ENCODE measurements at places on chromosomes 13 and 19. TPM values are rescaled to one million over a fixed set of nuclear protein-coding genes. Genes with fewer than 3 reads are reported as not detected.

- no peaks in the 10 kb centered on the region for H3K36me3 ChIP-seq
- no peak for DNase-seq
- no peak overlapping the region for H3K27ac ChIP-seq
- no peaks in the 10 kb centered on the region for H3K27me3 ChIP-seq
Measured at GRCh38 chr13:23081901-23082300, 98.9 kb upstream of the SGCG start.

The GNA15 gene
- 13.2 TPM for total RNA-seq

DNA sequence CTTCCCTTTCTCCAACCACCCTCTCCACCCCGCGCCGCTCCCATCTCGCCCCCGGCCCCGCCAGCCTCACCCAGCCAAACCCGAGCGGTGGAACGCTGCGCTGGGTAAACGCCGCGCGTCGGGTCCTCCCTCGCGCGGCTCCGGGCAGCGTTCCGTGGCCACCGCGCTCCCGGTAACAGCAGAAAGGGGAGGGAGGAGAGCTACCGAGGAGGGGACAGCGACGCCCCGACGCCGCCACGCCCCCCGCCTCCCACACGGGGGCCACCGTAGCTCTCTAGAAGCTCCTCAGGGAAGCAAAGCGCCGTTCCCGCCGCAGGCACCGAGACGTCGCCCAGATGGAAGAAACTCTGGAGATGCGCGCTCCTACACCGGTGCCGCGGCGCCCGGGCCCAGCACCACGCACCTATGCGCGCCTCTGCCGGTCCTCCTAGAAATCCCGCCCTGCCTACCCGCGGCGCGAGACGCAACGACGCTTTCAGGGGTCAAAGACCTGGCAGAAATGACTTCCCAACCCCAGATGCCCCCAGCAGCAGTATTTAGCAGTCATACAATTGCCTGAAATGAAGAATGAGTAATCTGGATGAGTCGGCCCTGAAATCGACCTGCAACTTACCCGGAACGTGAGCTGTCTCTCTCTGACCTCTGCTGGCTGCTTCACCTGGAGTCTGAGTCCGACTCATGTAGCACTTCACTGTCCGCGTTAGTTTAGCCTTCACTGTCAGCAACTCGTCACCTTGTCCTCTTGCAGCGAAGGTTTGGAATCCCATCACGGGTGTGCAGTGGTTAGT lies at the start of gene RUBCNL:
TSS of gene RUBCNL (minus strand) at position 189 of the 788 bp plus-strand sequence. CDS start 14,777 bp downstream, outside the sequence.
- no peaks in the 10 kb centered on the region for H3K36me3 ChIP-seq
- peak; percentile 27 for DNase-seq
- no peak within 1 kb of the TSS for H3K27ac ChIP-seq
- no peaks in the 10 kb centered on the region for H3K27me3 ChIP-seq

- no peak overlapping the region for H3K27ac ChIP-seq
- H3K36me3 ChIP-seq: no peaks in the 10 kb centered on the region
- H3K27me3 ChIP-seq: no peaks in the 10 kb centered on the region
- peaks cover 2% of the 10 kb centered on the region for H3K4me1 ChIP-seq
Measured at GRCh38 chr19:7883105-7883504, 5.2 kb upstream of the LRRC8E start.

DNA sequence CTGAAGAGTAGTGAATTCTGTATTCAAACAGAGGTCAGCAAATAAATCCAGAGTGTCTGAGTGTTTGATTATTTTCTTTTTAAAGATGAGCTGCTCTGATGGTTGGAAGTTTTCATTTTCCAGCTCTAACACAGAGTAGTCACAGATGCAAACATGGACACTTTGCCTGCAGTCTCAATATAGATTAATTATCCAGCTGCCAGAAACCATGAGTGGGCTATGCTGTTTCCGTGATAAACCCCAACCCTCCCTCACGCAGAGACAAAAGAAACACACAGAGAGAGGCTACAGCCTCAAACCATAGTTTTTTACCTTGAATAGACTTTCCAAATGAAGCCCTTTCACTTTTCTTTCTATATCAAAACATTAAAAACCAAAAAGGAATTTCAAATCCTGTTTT lies 884.7 kb downstream of the DIAPH3 start:
- H3K4me3 ChIP-seq: no peak overlapping the region
- H3K27me3 ChIP-seq: no peaks in the 10 kb centered on the region
- H3K27ac ChIP-seq: no peak overlapping the region
- no peaks in the 10 kb centered on the region for H3K36me3 ChIP-seq
- no peaks in the 10 kb centered on the region for H3K4me1 ChIP-seq
- DNase-seq: no peak

The LGI4 gene
- 0.93 TPM for total RNA-seq

DNA sequence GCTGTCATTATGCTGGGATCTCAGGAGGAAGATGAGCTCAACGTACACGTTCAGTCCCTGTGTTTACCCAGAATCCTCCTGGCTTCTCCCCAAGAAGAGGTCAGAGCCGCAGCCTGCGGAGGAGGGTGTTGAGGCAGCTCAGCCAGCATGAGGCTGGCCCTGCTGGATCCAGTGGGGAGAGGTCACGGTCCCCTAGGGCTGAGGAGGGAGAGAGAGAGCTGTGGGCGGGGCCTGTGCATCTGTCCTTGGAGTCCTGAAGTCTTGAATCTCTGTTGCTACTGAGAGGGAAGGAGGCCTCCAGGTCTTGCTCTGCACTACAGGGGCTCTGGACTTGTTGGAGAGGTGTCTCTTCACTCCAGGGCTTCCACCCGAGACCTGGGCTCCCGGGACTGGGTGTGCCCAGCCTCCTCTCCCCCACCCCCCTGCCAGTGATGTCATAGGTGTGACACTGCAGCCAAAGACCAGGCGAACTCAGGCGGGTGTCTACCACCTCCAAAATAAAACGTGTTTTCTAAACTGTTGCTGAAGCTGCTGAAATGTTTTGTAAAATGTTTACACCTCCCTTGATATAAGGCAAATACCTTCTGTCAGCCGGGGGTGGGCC lies 77.9 kb upstream of the KCTD15 start:
- H3K36me3 ChIP-seq: no peaks in the 10 kb centered on the region
- H3K4me1 ChIP-seq: no peaks in the 10 kb centered on the region
- no peak overlapping the region for H3K4me3 ChIP-seq
- no peak for DNase-seq
- H3K27me3 ChIP-seq: peaks cover 46% of the 10 kb centered on the region

GRCh38 chr19:49059053-49059452 lies 1.5 kb upstream of the CGB7 start:
- no peaks in the 10 kb centered on the region for H3K36me3 ChIP-seq
- no peak overlapping the region for H3K4me3 ChIP-seq
- DNase-seq: no peak
- H3K27me3 ChIP-seq: no peaks in the 10 kb centered on the region
- H3K27ac ChIP-seq: no peak overlapping the region

DNA sequence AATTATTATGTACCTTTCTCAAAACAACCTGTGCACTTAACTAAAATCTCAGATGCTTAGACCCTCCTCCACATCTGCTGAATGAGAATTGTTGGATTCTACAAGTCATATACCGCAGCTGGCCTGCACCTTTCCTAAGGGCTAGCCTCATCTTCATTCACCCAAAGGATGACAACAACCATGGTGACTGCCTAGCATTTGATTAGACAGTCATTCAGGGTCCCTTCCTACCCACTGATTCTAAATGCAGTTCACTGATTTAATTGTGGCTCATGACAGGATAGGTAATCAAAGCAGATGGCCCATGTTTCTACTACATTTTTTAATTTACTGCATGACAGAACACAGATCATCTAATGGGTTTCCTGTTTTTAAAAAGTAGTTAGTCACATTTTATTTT lies 551.9 kb upstream of the SLC10A2 start:
- no peaks in the 10 kb centered on the region for H3K4me1 ChIP-seq
- H3K4me3 ChIP-seq: no peak overlapping the region
- H3K36me3 ChIP-seq: no peaks in the 10 kb centered on the region
- no peak for DNase-seq

The ADGRE2 gene
- total RNA-seq: 3.4 TPM

The ATP1A3 gene
- total RNA-seq: 14.4 TPM

The PSG2 gene
- not detected for total RNA-seq

DNA sequence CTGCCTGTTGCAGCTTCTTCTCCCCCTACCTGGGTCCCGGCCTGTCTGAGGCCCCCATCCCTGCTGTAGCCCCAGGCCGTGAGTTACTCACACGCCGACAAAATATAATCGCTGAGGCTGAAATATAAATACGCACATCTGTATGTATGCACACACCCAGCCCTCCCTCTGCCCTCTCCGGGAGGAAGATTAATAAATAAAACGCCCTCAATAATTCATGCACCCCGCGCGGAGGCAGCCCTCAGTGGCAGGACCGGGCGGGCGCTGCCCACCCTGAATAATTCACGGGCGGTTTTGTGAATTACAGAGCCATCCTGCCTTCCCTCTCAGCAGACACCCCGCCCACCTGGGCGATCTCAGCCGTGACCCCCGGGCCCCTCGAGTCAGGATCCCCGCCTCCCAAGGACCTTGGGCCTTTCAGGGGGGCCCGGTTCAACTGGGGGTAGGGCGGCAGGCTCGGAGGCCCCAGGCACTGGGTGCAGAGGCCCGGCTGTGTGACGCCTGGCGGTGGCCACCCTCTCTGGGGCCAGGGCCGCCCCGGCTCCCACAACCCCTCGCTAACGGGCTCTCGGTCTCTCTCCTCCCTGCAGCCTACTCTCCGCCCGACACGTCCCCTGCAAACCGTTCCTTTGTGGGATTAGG lies 24.2 kb downstream of the SMIM24 start:
- peaks cover 15% of the 10 kb centered on the region for H3K36me3 ChIP-seq
- no peak overlapping the region for H3K27ac ChIP-seq
- H3K27me3 ChIP-seq: no peaks in the 10 kb centered on the region
- DNase-seq: no peak
- no peak overlapping the region for H3K4me3 ChIP-seq

GRCh38 chr19:21256722-21257121 lies 72.5 kb downstream of the ZNF708 start:
- no peak for DNase-seq
- H3K4me1 ChIP-seq: no peaks in the 10 kb centered on the region
- no peak overlapping the region for H3K4me3 ChIP-seq
- H3K36me3 ChIP-seq: no peaks in the 10 kb centered on the region
- H3K27ac ChIP-seq: no peak overlapping the region

- H3K4me3 ChIP-seq: no peak overlapping the region
- peak overlapping the region; percentile 54 for H3K27ac ChIP-seq
- H3K4me1 ChIP-seq: peaks cover 22% of the 10 kb centered on the region
- DNase-seq: no peak
Measured at GRCh38 chr13:99347911-99348451, 40.8 kb upstream of the GPR183 start.

- H3K27me3 ChIP-seq: no peaks in the 10 kb centered on the region
- DNase-seq: peak; percentile 87
- no peaks in the 10 kb centered on the region for H3K36me3 ChIP-seq
- H3K27ac ChIP-seq: peak overlapping the region; percentile 95
Measured at GRCh38 chr13:41465241-41465847, 8.0 kb downstream of the RGCC start.

- no peak overlapping the region for H3K27ac ChIP-seq
- no peak overlapping the region for H3K4me3 ChIP-seq
- no peaks in the 10 kb centered on the region for H3K4me1 ChIP-seq
- no peaks in the 10 kb centered on the region for H3K27me3 ChIP-seq
Measured at GRCh38 chr19:4097501-4097900, 26.4 kb downstream of the MAP2K2 start.

The CLEC17A gene
- total RNA-seq: 1.1 TPM

The CYP2A6 gene
- 0.66 TPM for total RNA-seq

DNA sequence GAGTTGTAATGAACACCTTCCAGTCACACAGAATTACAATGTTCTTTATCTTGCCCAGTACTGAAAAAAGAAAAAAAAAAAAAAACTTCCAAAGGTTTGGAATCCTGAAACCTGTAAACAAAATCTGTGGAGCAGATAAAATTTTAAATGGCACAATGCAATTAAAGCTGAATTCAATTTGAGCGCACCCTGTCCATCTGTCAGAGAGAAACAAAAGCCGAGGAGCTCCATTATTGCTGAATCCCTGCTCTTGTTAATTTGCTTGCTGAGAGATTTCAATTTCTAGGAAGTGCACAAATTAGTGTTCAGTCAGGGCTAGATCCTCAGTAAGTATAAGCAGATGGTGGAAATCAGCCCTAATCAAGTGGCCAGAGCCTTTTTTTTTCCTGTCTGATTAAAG lies 65.2 kb downstream of the DACH1 start:
- no peaks in the 10 kb centered on the region for H3K36me3 ChIP-seq
- no peak for DNase-seq
- H3K4me1 ChIP-seq: no peaks in the 10 kb centered on the region
- no peak overlapping the region for H3K27ac ChIP-seq

The ATXN8OS gene
- not detected for total RNA-seq

DNA sequence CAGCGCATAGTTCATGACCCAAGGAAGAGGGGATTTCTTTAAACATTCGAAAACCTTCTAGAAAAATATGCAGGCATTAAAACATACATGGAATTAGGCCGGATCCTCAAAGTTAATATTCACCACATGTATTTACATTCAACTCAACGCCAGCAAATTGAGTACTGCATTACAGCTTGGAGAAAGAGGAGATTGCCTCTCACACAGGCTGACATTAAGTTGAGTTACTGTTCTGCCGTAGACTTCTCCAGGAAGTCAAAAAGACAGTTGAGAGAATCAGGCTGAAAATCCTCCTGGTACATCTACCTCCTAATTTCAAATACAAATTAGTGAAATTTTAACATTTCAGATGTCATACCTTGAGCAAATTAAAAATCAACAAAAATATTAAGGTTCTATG lies 195.7 kb downstream of the URI1 start:
- no peak overlapping the region for H3K4me3 ChIP-seq
- no peaks in the 10 kb centered on the region for H3K36me3 ChIP-seq
- peaks cover 3% of the 10 kb centered on the region for H3K27me3 ChIP-seq
- H3K4me1 ChIP-seq: no peaks in the 10 kb centered on the region
- DNase-seq: no peak
- no peak overlapping the region for H3K27ac ChIP-seq

The ACER1 gene
- 0.63 TPM for total RNA-seq

The SACS gene
- 27.4 TPM for total RNA-seq

The ZNF573 gene
- total RNA-seq: 23.8 TPM

DNA sequence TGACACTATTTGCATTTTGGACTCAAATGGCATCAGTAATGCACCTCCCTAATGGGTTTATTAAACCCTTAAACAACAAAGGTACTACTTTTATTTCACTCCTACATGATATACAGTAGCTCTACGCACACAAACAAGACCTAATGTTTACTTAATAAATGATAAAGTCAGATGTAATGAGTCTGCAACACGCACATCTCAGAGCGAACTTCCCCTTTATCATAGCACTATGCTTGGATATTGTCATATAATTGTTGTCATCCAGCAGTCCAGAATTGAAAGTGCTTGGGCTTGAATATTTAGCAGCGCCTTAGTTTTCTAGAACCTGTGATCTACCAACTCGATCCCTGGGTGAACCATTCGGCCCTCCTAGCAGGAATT lies 772 bp downstream of the PARP4 start:
- no peak for DNase-seq
- H3K27ac ChIP-seq: peak overlapping the region; percentile 79
- H3K36me3 ChIP-seq: peaks cover 6% of the 10 kb centered on the region
